ENCODE measurements at places on chromosomes 7 and 10.

GRCh38 chr10:77780180-77780579 lies 142.6 kb upstream of the KCNMA1 start:
- no peaks in the 10 kb centered on the region for H3K36me3 ChIP-seq
- no peak overlapping the region for H3K4me3 ChIP-seq
- H3K27me3 ChIP-seq = peaks cover 6% of the 10 kb centered on the region
- DNase-seq = no peak
- no peaks in the 10 kb centered on the region for H3K4me1 ChIP-seq

- H3K4me1 ChIP-seq = peaks cover 6% of the 10 kb centered on the region
- H3K4me3 ChIP-seq = no peak overlapping the region
- no peak overlapping the region for H3K27ac ChIP-seq
- H3K27me3 ChIP-seq = no peaks in the 10 kb centered on the region
- no peak for DNase-seq
- peaks cover 10% of the 10 kb centered on the region for H3K36me3 ChIP-seq
These were observed 356.2 kb downstream of the RNLS start for GRCh38 chr10:88226891-88227290.

DNA sequence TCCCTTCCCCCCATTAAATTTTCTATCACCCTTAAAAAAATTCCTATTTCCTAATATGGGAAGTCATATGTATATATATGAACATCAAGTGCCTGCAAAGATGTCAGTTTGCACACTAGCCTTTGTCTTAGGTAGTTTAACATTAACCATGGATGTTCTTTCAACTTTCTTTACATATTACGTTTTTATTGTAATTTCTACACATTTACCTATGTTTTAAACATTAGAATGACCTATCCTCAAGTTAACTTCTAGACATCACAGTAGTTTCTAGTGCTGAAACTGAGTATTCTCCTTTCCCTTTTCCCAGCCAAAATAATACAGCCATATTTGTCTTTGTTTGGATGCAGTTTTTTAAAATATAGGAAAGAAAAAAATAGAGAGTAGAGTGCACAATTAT lies 5.8 kb downstream of the DLX6 start:
- H3K4me1 ChIP-seq = peaks cover 7% of the 10 kb centered on the region
- DNase-seq = no peak
- no peak overlapping the region for H3K27ac ChIP-seq
- H3K27me3 ChIP-seq = peaks cover 96% of the 10 kb centered on the region
- no peak overlapping the region for H3K4me3 ChIP-seq
- H3K36me3 ChIP-seq = no peaks in the 10 kb centered on the region

- DNase-seq = no peak
- H3K36me3 ChIP-seq = peaks cover 6% of the 10 kb centered on the region
- H3K27ac ChIP-seq = no peak overlapping the region
- H3K4me3 ChIP-seq = no peak overlapping the region
- H3K27me3 ChIP-seq = peaks cover 51% of the 10 kb centered on the region
These were observed 3.0 kb upstream of the HOXA2 start for GRCh38 chr7:27105301-27106031.

DNA sequence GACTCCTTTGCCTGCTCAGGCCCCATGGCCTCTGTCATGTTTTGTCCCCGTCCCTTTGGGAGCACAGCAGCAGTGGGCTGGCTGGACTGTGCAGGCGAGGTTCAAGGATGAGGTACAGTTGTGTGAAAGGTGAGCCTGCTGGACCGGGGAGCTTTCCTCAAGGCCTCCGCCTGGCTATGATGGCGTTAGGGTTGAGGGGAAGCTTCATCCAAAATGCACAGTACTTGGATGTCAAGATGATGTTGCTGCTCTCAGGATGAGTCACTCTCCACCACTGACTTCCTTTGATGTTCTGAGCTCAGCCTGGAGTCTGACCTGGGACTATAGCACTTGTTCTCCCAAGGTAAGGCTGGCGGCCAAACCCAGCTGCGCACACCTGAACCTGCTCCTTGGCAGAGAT lies 152.7 kb upstream of the SHH start:
- H3K27ac ChIP-seq = no peak overlapping the region
- no peaks in the 10 kb centered on the region for H3K4me1 ChIP-seq
- no peaks in the 10 kb centered on the region for H3K36me3 ChIP-seq
- peaks cover 9% of the 10 kb centered on the region for H3K27me3 ChIP-seq
- no peak overlapping the region for H3K4me3 ChIP-seq

DNA sequence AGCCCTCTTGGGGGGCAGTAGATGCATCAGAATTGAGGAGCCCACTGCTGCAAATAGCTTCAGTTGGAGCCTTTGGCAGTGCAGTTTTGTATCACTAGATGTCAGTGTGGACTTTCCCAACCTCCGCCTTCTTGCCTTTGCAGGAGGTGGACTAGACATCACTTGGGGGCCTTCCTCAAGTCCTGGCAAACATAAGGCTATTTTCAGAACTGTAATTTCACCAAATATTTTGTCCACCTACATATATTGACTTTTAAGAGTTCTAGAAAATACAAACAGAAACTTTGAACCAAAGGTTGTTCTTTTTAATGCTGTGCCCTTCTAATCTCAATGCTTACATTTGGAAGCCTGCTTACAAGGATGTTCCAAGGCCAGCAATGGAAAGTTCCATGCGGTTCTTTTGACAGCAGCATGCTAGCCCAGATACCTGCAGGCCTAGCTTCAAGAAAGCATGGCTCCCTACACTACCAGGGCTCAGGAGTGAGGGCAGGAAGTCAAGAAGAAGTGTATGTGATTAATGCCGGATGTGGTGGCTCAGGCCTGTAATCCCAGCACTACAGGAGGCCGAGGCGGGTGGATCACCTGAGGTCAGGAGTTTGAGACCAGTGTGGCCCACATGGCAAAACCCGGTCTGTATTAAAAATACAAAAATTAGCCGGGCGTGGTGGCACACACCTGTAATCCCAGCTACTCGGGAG lies 8.0 kb upstream of the ZNRF2 start:
- H3K27ac ChIP-seq = no peak overlapping the region
- peak; percentile 40 for DNase-seq
- H3K36me3 ChIP-seq = no peaks in the 10 kb centered on the region
- peaks cover 12% of the 10 kb centered on the region for H3K4me1 ChIP-seq
- H3K4me3 ChIP-seq = no peak overlapping the region

DNA sequence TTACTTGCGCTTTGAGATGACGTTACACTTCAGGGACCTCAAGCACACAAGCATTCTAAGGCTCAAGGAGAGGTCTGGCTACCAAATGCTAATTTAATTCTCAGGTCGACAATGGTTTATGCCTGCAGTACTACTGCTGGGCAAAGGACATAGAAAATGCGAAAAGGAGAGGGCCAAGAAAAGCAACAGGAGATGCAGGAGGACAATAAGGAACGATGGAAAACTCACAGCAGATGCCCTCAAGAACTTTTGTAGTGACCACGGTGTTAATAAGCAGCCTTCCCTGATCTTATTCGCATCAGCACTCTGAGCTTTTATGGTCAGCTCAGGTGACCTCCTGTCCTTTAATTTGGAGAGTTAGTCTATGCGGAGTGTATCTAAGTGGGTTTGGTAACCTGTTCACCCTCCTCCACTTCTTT lies 146.3 kb downstream of the GPR85 start:
- H3K27ac ChIP-seq = peak overlapping the region; percentile 86
- peak overlapping the region; percentile 92 for H3K4me3 ChIP-seq
- no peaks in the 10 kb centered on the region for H3K36me3 ChIP-seq
- peaks cover 4% of the 10 kb centered on the region for H3K27me3 ChIP-seq
- peaks cover 33% of the 10 kb centered on the region for H3K4me1 ChIP-seq
- no peak for DNase-seq

DNA sequence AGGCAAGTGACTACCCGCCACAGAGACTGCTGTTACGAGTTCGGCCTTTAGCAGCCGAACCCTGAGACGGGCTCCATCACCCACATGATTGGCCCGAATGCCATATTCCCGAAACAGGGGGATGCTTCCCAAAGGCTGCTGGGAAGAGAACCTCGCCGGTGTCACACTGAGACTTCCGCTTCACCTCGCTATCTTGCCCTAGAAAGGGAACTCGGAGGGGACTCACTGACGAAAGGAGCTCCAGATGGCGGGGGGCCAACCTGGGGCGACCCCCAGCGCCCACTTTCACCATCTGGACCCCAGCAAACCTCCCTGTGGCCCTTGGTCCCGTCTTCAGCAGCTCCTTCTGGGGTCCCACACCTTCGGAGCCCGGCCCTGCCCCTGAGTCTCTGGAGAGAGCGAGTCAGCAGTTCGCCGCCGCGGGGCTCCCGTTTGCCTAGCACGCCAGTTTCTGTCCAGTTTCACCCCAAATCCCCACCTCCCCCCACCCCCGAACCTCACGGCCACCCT lies 529 bp downstream of the HPS1 start:
- H3K27ac ChIP-seq = peak overlapping the region; percentile 99
- H3K36me3 ChIP-seq = peaks cover 9% of the 10 kb centered on the region
- no peaks in the 10 kb centered on the region for H3K27me3 ChIP-seq
- peaks cover 57% of the 10 kb centered on the region for H3K4me1 ChIP-seq

DNA sequence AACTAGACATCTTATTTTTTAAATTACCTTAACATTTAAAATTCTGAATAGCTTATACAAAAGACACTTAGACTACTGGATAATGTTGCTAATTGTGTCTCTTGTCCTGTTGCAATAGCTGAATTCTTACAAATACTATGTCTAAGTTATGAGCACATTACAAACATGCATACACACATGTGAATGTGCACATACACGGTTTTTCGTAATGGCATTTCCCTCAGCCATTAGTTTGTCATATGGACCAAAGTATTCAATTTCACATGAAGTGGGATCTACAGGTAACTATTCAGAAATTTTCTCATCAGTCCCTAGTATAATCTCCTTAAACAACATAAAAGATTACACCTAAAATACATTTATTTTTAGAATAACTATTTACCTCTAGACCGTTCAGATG lies 178.6 kb upstream of the BET1 start:
- DNase-seq = no peak
- H3K4me3 ChIP-seq = no peak overlapping the region
- H3K36me3 ChIP-seq = no peaks in the 10 kb centered on the region

Measured in naive B cell (primary cell).